Stimulated activated CD8-positive, alpha-beta memory T cell treated with anti-CD3 and anti-CD28 coated beads, Interleukin-2, amount 100 ng/mL, for 48 hours (primary cell): ENCODE measurements at places on chromosomes 3 and 15.
A peak's percentile ranks its signal among the peaks of the same experiment; 100 is the strongest.

DNA sequence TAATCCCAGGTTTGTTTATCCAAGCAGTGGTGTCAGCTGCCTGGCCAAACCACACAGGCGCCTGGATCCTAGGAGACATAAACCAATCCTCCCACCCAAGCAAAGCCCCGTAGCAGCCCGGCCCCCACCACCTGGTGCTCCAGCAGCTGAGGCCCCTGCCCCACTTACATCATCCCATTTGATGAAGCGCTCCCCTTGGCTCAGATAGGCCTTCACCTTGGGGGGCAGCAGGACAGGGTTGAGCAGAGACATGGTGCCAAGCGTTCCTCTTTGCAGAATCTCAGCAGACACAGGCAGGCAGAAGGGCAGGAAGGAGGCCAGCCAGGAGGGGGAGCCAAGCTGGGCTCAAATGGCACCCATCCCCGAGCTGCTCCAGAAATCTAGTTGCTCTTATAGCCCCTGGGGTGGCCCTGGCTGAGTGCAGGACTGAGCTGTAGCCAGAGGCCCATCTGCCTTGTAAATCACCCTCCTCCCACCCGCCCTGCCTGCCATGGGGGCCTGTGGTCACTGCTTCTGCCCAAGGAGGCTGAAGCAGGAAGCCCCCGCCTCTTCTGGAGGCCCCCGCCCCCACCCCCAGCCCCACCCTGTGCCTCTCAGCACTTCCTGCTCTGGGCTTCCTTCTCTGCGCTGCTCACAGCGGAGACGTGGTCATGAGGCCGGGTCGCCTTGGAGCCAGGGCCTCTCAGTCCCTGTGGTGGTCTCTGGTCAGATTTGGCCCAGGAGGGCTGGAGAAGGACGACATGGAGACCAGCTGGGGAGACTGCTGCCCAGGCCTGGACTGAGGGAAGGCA lies at the start of gene PLCB2:
TSS of gene PLCB2 (minus strand) at position 515 of the 791 bp plus-strand sequence. CDS start at position 252, 263 bp downstream.
- peak; percentile 30 for DNase-seq

DNA sequence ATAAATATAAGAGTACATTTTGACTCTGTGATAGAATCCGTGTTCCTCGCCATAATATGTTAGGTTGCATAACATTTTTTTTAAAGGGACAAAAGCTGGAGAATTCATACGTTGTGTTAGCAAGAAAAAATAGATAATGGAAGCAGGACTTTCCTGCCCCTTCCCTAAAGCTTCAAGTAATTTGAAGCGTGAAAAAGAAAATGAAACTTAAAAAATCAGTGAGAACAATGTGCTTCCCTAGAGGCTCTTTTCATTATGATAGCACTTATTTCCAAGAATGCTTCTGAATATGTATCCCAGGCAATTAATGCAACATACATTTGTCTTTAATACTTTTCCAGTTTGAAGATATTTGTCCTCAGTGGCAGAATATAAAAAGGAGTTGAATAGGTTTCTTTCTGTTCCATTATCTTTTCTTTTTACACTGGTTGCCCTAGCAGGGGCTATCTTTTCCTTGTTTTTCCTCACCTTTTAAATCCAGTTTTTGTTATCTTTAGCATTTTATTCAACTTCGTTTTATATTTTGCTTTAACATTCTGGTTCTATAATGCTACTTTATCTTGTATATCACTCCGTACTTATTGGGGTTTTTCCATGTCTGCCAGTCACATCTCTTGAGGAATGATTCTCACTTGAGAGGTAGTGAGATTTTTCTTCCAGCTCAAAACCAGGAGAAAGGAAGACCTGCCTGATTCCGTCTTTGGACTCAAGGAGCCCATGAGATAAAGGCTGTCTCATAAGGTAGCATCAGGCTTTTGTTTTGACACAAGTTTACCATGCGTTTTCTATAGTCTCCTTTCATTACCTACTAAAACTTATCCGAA lies 113.8 kb downstream of the MBNL1 start:
- DNase-seq = no peak

GRCh38 chr15:101445562-101446517 lies 43.7 kb downstream of the PCSK6 start:
- no peak for DNase-seq

- no peak for DNase-seq
Observed at GRCh38 chr3:19457449-19457848, 309.1 kb downstream of the KCNH8 start.

GRCh38 chr15:63373330-63373729 lies 8.3 kb downstream of the CA12 start:
- DNase-seq = no peak

- peak; percentile 58 for DNase-seq
Observed at GRCh38 chr3:125051715-125052581, 3.8 kb downstream of the HEG1 start.

- no peak for DNase-seq
Observed at GRCh38 chr3:151285940-151286339, 7.6 kb upstream of the P2RY14 start.

- DNase-seq = no peak
Observed at GRCh38 chr15:85482894-85483293, 102.5 kb downstream of the AKAP13 start.

- DNase-seq = no peak
Observed at GRCh38 chr3:17632401-17633100, 109.9 kb downstream of the TBC1D5 start.

DNA sequence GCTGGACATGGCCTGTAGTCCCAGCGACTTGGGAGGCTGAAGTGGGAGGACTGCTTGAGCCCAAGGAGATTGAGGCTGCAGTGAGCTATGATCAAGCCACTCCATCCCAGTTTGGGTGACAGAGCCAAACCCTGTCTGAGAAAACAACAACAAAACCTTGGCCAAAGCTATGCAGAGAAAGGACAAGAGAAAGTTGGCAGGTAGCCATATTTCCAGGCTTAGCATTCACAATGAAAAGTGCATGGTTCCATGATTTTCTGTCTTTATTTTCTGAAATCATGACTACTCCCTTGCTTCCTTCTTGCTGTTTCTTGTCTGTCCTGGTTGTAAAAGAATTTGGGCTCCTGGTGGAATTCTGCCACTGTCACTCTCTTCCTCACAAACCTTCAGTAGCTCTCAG lies 284.6 kb upstream of the C2CD4B start:
- no peak for DNase-seq

DNA sequence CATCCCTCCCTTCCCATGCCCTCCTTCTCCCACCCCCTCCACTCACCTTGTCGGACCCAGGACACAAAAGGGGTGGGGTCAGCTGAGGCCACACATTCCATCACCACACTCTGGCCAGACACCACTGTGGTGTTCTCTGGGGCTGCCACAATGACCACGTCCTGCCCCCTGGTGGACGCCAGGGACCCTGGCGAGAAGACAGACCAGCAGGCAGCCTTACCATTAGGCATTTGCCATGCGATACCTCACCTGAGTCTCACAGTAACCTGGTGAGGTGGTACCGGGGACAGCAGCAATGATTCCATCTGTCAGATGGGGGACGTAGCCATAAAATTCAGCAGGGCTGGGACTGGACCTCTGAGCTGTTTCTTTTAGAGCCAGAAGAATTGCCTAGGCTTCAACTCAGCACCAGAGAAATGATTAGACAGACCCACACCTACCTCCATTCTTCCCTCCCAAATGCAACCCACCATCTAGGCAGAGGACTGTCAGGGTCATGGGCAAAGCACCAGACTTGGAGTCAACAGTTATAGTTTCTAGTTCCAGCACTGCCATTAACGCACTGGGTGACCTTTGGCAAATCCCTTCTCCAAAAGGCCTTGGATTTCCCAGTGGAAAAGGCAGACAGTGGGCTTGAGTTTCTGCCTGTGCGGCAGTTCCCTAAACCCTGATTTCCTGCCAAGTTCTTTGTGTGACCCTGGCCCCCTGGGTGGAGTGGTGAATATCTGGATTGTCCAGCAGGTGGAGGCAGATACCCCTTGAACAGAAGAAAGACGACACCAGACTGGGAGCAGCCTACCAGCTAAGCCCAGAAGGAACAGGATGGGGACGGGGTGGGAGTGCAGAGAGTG lies 21.8 kb downstream of the IGDCC4 start:
- DNase-seq = peak; percentile 24

- DNase-seq = no peak
Observed at GRCh38 chr3:180580934-180581333, 21.0 kb upstream of the TTC14 start.
